ENCODE measurements at places on chromosomes 1 and 21.

- DNase-seq: no peak
Observed at GRCh38 chr1:238738892-238739291, 647.5 kb upstream of the CHRM3 start.

- DNase-seq: no peak
Observed at GRCh38 chr1:17233675-17234320, 15.1 kb upstream of the PADI3 start.

- no peak for DNase-seq
Observed at GRCh38 chr1:214029796-214030195, 42.0 kb downstream of the PROX1 start.

- no peak for DNase-seq
Observed at GRCh38 chr1:109573785-109574184, 25.4 kb downstream of the GNAI3 start.

GRCh38 chr1:20112279-20113000, 6.9 kb downstream of the PLA2G2D start:
- no peak for DNase-seq

GRCh38 chr1:82018319-82018718, 217.6 kb downstream of the ADGRL2 start:
- DNase-seq: no peak

DNA sequence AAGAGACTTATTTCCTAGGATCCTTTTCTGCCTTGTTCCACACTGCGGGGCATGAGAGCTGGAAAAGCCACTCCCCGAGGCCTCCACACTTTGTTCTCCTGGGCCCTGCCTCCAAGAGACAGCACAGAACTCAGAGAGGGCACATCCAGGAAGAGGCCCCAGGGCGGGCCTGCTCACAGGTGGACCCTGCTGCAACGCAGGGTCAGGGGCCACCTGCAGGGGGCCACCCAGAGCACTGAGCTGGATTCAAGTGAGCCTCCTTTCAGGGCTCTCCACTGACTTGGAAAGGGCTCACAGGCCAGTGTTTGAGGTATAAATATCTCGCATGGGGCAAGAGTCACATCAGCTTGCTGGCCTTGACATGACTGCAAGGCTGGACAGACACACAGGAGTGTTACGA, 4.8 kb downstream of the RGS16 start:
- no peak for DNase-seq

DNA sequence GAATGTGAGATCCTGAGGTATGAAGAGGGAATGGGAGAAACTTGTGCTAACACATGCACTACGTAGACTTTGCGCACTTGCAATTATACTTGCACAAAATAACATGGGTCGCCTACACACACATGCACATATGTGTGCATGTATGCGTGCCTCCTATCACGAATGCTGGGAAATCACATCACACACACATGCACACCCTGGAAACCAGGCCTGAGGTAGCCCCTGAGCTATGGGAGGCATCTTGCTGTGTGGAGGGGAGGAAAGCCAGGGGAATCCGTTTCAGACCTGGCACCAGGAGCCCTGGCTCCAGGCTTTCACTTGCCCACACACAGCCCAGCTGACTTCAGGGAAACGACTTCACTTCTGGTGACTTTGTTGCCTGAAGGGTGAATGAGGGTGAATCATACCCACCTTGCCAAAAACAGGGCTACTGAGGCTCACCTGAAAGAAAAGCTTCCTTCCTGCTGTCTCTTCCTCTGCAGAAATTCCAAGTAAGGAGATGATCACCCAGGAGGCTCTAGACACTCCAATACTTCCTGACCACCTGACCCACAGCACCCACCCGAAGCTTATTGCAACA, 136.0 kb upstream of the NGF start:
- no peak for DNase-seq

- DNase-seq: no peak
Observed at GRCh38 chr1:213397638-213398037, 346.6 kb downstream of the RPS6KC1 start.

DNA sequence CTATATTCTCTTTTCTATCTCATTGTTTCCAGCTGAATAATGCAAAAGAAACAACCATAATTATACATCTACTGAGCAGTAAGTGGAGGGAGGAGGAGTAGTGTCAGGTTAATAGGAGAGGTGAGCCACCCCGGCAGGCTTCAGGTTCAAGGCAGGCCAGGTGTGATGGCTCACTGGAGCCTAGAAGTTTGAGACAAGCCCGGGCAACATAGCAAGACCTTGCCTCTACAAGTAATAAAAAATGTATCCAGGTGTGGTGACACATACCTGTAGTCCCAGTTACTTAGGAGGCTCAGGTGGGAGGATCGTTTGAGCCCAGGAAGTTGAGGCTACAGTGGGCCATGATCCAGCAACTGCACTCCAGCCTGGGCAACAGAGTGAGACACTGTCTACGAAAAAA, 1.9 kb upstream of the DIP2A start:
- DNase-seq: no peak

- DNase-seq: no peak
Observed at GRCh38 chr1:162405800-162406199, 6.1 kb downstream of the SH2D1B start.

DNA sequence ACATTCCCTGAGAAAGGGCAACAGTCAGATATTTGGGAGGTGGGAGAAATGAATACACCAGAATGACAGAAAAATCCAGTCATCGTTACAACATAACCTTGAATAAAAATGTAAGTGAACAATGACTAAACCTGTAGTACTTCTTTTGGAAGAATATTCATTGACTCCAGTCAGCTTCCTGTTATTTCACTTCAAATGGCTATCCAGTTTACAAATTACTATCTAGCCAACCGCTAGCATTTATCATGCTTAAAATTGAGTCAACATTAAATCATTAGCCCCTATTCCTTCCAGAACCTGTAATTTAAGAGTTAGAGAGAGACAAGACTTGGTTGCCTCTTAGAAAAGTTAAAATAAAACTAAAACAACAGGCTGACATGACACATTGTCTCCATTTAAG, 33.6 kb downstream of the WLS start:
- DNase-seq: no peak

DNA sequence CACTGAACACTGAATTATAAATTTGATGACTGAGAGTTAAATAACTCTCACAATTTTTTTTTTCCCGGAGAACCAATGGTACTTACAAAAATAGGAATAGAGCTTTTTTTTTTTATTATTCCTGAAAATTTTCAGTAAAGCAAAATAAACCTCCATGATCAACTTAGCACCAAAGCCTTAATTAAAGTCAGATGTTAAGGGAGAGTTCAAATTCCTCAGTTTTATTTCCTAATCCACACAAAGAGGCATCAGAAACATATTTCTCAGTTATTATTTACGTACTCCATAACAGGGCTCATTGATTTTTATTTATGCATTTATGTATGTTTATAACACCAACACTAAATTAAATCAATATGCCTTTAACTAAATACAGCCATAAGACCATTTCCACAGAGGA, 55.5 kb downstream of the PLPPR5 start:
- no peak for DNase-seq

- DNase-seq: no peak
Observed at GRCh38 chr1:5939271-5940170, 52.7 kb downstream of the NPHP4 start.

GRCh38 chr1:244497805-244498204, 36.7 kb downstream of the CATSPERE start:
- DNase-seq: no peak

DNA sequence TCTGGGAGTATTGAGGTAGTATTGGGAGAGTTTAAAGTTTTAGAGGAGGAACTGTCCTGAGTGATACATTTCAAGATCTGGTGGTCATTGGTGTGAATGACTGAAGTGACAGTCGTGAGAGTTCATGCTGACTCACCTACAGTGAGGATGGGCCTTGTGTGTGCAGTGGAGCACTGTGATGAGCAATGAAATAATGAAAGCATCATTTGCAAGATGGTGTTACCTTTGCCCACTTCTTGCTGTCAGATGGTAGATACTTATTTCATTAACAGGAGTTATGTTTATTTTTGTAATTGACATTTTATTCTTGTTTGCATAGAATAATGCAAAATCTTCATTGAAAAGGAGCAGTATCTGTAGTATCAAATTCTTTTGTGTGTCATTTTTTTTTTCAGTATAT, 29.0 kb downstream of the POU2F1 start:
- no peak for DNase-seq

GRCh38 chr1:110245876-110246620, 35.9 kb downstream of the KCNC4 start:
- no peak for DNase-seq

GRCh38 chr1:83918688-83919285, 80.1 kb downstream of the TTLL7 start:
- no peak for DNase-seq

DNA sequence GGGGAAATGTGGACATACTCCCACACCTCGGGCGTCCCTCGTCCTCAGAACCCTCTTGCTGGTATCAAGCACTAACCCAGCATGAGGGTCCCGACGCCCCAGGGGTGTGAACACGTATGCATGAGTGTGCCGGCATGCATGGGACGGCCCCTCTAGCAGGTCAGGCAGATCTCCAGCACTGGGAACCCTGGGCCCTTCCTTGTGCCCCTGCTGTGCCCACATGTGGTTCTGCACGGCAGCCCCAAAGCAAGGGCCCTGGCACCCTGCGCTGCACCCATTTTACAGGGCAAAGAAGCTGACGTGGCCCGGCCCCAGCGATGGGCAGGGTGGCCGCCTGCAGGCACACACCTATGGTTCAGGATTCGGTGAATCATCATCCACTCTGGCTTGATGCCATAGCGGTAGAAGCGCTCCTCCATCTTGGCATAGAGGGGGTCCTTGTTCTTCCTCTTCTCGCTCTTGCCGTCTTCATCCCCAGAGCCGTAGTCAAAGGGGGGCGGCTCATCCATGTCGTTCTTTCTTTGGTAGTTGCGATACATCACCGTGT, 34.2 kb downstream of the CHD5 start:
- DNase-seq: no peak

GRCh38 chr1:201116091-201116490, 3.9 kb upstream of the CACNA1S start:
- DNase-seq: no peak

GRCh38 chr1:160453443-160453842, 53.1 kb downstream of the VANGL2 start:
- no peak for DNase-seq

DNA sequence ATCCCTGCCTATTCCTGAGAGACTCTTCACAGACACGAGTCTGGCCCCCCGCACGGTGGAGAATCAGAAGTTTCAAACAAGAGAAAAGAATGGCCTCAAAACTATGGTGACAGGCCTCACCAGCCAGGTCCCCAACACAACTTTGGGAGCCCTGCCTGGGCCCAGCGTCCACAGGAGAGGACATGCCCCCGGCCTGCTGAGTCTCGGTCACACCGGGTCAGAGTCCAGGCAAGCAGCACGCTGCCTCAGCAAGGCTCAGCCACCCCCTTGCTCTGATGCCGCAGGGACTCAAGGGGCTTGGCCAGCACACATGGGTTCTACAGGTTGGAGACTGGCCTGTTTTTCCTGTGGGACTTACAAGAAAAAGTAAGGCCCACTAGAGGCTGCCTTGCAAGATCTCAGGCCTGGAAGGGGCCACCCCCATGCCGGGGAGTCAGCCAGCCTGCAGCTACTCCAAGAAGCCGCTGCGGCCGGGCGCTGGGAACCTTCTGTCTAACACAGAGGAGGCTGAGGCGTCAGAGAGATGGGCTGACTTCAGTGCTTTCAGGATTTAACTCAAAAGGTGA, 116.8 kb downstream of the NPHP4 start:
- DNase-seq: no peak

- DNase-seq: no peak
Observed at GRCh38 chr1:117260761-117261423, 50.2 kb upstream of the VTCN1 start.

Data from memory B cell (primary cell).